ENCODE measurements at places on chromosomes 2 and 18.

DNA sequence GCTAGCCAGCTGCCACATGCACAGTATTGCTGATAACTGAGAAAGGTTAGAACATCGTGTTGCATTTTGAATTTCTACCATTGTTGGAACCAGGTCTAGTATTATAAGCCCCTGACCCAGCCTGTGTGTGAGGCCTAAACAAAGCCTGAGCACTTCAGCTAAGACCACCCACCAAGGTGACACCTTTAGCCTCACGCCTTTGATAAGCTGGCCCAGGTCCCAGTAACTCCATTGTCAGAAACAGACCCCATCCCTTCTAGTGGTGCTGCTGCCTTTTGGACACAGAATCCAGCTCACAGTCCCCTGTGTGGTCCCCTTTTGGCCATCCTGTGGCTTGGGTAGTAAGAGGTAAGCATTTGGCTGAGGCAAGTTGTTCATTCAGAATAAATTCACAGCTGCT, 1.6 kb downstream of the ELMOD3 start:
- no peak for DNase-seq

GRCh38 chr2:217142649-217143266, 282.9 kb upstream of the TNP1 start:
- peak; percentile 22 for DNase-seq

GRCh38 chr2:141554810-141555209, 576.0 kb downstream of the LRP1B start:
- DNase-seq: peak; percentile 33

- no peak for DNase-seq
Observed at GRCh38 chr2:232001073-232001472, 39.6 kb downstream of the DIS3L2 start.

GRCh38 chr2:2591542-2591940, 260.5 kb upstream of the MYT1L start:
- no peak for DNase-seq

DNA sequence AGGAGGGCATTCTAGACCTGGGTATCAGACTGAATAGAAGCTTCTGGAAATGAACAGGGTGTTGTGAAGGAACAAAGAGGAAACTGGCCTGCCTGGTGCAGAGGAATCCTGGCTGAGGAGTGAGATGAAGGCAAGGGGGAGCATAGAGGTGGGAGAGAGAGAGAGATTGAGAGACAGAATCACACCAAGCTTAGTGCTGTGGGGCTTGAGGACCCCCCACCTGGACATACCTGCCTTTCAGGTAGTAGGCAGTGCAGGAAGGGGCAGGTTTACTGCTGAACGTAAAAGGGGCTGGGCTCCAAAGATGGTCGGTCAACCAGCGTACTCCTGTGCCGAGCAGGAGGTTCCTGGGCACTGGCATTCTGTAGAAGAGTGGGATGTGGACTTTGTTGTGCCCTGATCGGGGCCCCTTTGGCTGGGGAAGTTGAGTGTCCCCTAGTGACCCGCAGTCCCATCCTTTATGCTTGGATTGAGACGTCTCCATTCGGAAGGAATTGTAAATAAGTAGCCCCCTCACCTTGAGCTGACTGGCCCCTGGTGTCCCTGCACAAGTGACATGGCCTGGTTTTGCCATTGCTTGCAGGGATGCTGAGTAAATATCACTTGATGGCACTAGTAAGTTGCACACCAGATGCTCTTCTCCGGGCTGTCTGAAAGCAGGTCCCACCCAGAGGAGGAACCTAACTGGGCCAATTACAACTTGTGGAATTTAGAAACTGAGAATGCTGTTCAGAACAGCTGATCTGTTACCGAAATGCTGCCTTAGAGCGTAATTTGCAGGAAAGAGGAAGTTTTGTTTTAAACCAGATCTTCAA, 1.4 kb downstream of the UBE2F start:
- no peak for DNase-seq

- DNase-seq: peak; percentile 84
Observed at GRCh38 chr2:179954026-179954425, 53.1 kb downstream of the CWC22 start.

GRCh38 chr2:120360307-120360855, 14.4 kb downstream of the INHBB start:
- DNase-seq: no peak

- no peak for DNase-seq
Observed at GRCh38 chr2:112138159-112139032, at the start of gene FBLN7. Gene FBLN7 (plus strand): TSS chr2:112138385. CDS start chr2:112138656, 271 bp downstream.

GRCh38 chr2:109397893-109398292, 215.9 kb downstream of the SEPTIN10 start:
- no peak for DNase-seq

- DNase-seq: no peak
Observed at GRCh38 chr2:66888791-66889631, 454.1 kb downstream of the MEIS1 start.

- no peak for DNase-seq
Observed at GRCh38 chr2:178449700-178450523, 1.1 kb downstream of the PRKRA start.

GRCh38 chr2:196406-196805, 67.4 kb downstream of the SH3YL1 start:
- DNase-seq: no peak

- DNase-seq: no peak
Observed at GRCh38 chr2:219881851-219882250, 254.4 kb downstream of the SLC4A3 start.

- no peak for DNase-seq
Observed at GRCh38 chr2:9738535-9739496, 104.5 kb upstream of the TAF1B start.

DNA sequence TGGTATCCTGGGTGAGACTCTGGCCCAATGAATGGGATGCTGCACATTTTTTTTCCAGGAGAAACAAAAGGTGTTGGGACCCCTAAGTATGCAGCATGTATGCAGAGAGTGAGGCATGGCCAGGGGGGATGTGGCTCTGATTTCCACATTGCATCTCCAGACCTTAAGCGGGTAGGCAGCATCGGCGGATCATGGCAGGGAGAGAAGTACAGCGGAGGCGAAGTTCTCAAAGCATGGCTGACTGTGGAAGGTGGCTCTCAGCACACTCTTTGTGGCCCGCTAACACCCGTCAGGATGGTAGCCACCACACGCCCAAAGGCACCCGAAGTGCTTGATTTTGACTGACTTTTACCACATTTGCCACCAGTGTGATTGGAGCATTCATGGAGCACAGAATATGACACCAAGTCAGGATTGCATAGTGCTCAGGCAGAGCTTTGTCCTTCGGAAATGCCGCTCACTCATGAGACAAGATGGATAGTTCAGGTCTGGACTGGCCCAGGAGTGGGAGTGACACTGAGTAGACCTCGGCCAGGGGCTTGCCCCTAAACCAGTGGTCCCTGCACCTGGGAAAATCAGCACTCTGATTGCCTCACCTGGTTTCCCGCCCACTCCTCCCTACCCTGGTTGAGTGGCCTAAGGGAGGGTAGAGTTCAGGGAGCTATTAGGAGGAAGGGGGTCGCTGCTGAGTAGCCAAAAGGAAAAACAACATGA, 14.2 kb downstream of the INPP4A start:
- DNase-seq: no peak

- DNase-seq: no peak
Observed at GRCh38 chr2:75522543-75523312, 38.0 kb downstream of the EVA1A start.

DNA sequence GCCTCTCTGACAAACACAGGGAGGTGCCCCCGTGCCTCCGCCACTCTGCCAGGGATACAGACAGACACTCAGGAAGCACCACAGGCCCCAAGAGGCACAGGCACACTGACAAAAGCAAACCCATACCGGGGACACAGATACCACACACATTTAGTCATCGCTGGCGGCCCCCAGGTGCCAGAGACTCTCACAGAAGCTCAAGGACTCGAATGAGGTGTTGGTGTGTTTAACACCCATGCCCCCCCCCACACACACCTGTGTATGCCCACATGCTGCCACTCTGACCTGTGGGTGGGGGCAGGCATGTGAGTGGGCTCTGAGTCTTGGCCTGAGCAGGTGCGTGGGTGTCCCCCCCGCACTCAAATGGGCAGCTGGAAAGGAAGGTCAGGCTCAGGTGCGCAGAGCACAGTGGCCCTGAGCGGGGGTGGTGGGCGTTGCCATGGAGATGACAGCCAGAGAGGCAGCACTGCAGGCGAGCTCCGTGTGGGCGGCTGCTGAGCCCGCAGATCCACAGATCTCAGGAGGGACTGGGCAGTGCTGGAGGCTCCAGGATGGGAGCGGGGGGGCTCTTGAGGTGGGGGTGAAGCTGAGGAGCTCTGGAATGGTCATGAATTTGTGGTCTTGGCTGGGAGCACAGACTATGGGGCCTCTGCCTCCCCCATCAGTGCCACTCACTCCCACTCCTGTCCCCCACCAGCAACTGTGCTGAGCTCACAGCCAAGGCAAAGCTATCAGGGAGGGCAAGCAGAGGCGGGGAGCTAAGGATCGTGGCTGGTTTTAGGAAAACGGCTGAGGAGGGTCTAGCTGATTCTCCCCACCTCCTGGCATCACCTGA, 73.9 kb upstream of the TAF1B start:
- peak; percentile 51 for DNase-seq

DNA sequence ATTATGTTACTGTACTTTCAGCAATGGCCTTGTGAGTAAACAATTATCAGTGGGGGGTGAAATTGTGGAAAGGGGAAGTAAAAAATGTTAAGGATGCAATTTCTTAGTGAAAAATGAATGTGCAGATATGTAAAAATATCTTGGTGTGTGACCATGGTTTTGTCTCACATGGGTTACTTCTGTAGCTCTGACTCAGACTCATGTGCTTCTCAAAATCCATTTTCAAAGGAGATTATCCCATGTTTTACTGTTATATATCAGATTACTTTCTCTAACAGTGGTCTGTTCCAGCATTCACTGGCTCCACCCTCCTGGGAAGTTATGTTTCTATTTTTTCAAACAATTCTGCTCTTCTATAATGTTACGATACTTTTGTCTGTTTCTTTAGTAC, 298.2 kb upstream of the COL3A1 start:
- DNase-seq: no peak

DNA sequence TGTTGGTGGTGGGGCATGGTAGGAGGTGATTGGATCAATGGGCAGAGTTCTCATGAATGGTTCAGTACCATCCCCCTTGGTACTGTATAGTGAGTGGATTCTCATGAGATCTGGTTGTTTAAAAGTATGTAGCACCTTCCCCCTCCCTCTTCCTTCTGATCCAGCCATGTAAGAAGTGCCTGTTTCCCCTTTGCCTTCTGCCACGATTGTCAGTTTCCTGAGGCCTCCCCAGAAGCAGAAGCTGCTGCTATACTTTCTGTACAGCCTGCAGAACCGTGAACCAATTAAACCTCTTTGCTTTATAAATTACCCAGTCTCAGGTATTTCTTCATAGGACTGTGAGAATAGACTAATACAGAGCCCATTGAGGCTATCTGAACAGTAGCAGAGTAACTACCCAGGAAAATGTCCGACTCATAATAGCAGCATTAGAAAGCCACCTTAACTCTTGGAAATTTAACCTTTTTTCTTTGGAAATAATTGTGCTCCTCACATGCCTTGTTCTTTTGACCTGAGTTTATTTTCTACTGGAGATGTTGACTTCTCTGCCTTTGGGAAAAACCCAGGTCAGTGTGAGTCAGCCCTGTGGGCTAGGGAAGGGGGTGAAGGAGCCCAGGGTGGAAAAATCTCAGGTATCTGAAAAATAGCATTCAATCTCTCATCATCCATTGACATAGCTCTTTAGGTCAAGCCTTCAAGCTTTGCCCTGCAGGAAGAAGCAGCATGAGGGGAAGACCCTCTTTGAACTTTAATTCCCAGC, 18.1 kb downstream of the CYP1B1 start:
- DNase-seq: no peak

DNA sequence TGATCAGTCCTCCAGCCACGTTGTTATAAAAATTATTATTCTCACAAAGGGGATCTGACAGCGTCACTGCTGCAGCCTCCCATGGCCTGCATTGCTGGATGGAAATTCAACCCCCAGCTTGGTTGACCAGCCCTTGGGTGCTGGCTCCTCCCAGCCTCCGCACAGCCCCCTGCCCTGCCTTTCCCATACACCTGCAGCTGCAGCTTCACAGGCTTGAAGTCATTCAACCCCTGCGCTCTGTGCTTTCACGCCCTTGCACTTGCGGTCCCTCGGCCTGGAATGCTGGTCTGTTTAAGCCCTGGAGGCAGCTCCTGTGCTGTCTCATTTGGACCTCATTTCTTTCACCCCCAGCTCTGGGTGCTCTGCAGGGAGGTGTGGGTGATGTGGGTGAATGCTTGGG, 860 bp upstream of the CD8A start:
- DNase-seq: no peak

DNA sequence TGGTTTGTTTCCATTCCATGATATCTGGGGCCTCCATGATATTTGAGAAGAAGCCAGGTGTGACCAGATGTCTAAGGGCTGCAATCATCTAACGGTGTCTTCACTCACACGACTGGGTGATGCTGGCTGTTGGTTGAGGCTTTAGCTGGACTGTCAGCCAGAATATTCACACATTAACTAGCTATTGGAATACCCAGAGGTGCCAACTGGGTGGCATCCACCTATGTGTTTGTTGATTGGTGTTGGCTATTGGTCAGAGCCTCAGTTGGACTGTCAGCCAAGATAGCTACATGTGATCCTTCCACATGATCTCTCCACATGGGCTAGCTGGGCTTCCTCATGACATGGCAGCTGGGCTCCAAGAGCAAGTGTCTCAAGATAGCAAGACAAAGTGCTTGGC, 117.4 kb downstream of the CDCA7 start:
- DNase-seq: no peak

- DNase-seq: no peak
Observed at GRCh38 chr2:218983263-218983933, 1.6 kb downstream of the FEV start.

DNA sequence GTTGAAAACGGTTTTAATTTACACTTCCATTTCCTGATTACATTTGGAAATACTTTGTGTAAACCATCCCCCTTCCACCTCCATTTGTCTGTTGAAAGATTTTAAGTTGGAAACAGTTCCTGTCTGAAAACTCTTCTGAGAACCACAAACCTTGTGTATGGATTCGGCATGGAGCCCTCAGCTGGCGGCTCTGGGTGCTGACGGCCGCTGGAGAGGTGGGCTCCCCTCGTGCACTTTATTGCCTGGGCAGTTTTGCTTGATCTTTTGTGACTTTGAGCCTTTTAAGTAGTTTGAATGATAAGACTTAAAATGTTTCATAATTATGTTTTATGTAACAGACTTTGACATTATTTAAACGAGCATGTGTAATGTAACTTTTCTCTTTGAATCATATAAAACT, 11.1 kb downstream of the KLF11 start:
- DNase-seq: no peak

DNA sequence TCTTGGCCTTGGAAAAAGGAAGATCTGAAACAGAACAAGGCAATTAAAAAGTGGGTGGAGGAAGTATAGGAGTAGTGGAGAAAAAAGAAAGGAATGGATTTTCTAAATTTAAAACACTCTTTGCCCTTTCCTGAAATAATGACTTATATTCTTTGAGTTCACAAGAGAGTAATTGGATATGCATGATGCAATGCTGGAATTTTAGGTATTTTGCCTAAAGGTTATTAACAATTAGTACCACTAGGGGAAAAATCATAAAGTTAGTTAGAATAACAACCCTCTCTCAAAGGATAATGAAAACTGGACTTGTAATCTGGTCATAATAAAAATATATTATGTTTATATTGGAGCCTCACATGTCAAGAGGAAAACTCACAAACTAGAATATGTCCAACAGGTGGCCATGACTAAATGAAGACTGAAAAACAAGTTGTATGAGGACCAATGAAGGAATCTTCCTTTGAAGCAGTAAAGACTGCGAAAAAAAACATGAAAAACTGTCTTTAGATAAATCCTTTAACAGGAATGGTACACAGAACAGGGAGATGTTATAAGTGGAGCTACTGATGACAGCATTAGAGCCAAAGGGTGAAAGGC, 281.8 kb downstream of the NCKAP5 start:
- no peak for DNase-seq

All from NCI-H748 treated with DMSO at 0.1 percent for 48 hours (cell line).